NCI-H460 (cell line): ENCODE measurements at places on chromosomes 12 and 14. TPM values are rescaled to one million over a fixed set of nuclear protein-coding genes. Genes with fewer than 3 reads are reported as not detected.
A peak's percentile ranks its signal among the peaks of the same experiment; 100 is the strongest.

CEP83 gene
- total RNA-seq, result 18.7 and 21.1 TPM in 2 replicates

SYT1 gene
- total RNA-seq, result 12.9 and 14.5 TPM in 2 replicates

DNA sequence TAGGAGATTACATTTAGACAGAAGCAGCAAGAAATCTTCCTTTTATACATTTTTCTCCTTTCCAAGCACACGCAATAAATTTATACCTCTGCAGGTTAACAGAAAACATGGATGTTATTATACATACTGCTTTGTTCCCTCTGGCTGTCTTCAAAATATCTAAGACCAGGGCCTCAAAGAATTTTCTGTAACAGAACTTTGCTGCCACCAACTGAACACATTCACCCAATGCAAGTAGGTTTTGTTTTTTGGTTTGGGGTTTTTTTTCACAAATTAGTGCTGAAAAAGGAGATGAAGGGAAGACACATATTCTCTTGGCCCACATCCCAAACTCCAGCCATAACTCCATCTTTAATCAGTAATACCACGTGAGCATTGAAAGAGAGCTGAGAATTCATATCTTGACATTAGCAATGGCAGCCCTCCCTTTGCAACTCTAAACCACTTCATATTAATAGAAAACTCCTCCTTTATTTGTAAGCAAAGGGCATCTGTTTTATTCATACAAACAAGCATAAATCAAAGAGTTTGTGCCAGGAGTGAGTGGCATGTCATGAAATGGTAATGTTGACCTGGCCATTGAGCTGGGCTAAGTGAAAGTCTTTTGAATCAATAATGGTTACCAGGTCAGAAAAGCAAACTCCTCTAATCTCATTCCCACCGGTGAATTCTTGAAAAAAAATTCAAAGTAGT lies 150.8 kb upstream of the FSCB start:
- DNase-seq, result peak; percentile 15

DNA sequence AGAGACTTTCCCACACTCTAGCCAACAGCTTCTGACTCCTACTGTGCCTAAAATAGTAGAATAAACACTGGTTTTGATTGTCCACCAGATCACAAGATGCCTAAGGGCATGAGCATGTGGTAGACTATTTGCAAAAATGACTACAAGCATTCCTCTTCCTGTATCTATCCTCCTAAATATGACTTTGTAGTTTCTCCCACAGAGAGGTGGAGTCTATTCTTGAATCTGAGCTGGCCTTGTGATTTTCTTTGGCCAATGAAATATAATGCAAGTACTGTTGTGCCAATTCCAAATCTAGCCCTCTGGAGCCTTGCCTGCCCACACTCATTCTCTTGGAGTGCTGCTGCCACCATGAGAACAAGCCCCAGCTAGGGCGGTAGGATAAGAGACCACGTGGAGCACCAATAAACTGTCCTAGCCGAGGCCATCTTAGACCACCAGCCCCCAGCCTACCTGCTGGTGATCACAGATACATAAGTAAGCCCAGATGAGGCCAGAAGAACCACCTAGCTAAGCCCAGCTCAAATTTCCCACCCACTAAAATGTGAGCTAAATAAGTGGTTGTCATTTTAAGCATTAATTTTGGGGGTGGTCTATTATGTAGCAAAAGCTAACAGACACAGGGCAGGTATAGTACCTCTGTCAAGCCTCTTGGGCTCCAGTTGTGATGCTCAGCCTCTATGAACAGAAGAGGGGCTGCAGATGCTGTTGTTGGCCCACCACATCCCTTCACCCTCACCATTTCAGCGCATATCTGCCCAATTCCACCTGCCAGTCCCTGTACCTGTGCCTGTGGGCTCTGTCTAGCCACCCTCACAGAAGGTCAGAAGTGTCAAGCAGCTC lies 17.9 kb downstream of the ZFP36L1 start:
- no peak for DNase-seq

ACVR1B gene
- 7.4 and 7.7 TPM in 2 replicates for total RNA-seq

DNA sequence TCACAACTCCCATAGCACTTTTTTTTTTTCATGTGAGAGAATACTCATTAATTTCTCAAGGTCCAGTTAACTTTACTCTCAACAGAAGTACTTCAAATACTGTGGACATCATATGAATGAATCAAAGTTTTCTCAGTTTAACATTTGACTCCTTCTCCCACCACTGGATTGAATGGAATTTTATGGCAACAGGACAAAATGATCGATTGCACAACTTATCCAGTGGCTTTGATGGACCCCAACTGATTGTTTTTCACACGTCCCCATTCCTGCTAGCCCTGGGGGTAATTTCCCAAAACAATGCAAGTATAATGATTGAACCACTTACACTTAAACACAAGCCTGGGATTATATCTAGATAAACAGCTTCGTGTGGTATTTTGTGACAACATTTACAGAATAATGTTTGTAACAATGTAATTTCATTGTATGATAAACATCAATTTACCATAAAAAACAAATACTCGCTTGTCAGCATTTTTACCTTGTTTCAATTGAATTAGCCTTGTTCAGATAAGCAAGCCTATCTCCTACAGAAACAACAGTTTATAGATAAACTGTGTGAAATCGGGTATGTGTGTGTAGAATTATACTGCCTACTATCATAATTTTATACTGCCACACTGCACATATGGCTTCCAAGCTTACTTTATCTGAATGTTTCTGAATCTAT lies 60.9 kb downstream of the SOX5 start:
- DNase-seq, result no peak

DNA sequence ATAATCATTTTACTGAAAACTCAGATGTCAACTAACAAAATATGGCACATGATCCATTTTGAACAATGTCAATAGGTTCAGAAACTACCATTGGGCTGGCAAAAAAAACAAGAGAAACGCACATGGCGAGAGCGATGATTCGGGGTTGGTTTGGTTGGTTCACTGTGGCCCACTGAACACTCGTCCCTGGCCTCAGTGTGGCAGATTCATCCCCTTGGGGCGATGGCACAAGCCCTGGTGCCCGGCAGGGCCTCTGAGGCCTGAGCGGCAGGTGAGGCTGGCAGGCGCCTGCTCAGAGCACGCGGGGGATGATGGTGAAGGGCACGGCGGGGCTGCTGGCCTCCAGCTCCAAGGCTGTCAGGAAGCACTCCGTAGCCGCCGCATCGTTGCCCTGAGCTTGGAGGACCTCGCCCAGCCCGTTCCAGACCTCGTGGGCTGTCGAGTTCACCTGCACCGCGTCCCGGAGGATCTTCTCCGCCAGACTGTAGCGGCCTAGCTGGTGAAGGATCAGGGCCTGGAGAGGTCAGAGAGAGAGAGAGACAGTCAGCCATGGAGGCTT lies 144.3 kb downstream of the CALM1 start:
- DNase-seq, result no peak

DNA sequence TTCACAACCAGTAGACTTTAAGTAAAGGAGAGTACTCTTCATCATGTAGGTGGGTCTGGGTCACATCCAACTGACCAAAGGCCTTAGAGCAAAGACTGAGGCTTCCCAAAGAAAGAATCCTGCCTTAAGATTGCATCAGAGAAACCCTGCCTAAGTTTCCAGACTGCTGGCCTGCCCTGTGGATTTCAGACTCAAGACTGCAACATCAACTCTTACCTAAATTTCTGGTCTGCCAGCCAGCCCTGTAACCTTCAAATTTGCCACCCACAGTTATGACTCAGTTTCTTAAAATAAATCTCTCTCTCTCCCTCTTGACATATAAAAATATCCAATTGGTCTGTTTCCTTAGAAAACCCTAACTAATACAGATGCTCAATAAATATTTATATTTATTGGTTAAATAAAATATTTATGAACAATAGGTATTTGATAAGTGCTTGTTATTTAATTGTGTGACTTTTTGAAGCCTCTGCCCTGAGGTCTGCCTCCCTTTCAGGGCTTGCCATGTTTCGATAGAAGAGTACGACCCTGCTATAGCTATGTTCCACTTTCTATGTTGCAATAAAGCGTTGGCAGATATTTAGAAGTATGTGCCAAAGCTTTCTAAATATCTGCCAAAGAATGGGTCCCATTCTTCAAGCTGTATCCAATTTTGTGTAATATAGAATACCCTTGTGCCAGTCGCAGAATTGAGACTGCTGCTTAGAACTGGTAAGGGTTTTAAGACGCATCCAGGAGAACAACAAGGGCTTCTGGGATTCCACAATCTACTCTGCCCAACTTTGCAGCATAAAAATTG lies 65.7 kb downstream of the TMEM30B start:
- DNase-seq, result no peak

TTC9 gene
- 0.67 and 0.95 TPM in 2 replicates for total RNA-seq

DNA sequence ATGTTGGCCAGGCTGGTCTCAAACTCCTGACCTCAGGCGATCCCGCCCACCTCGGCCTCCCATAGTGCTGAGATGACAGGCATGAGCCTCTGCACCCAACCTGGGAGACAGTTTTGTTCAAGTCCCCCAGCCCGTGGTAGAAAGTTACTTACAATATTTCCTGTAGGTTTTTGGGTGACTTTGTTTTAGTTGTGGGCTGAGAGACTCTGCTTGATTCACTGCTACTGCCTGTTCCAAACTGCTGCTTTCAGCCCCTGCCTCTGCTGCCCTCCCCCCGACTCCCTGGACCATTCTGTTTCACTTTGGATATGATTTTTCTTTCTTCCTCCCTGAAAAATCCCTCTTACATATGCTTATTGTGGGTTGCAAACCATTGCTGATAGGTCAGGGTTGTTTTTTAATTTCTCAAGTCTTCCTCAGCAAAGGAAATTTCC lies 13.4 kb upstream of the PCNX1 start:
- DNase-seq, result no peak

DNA sequence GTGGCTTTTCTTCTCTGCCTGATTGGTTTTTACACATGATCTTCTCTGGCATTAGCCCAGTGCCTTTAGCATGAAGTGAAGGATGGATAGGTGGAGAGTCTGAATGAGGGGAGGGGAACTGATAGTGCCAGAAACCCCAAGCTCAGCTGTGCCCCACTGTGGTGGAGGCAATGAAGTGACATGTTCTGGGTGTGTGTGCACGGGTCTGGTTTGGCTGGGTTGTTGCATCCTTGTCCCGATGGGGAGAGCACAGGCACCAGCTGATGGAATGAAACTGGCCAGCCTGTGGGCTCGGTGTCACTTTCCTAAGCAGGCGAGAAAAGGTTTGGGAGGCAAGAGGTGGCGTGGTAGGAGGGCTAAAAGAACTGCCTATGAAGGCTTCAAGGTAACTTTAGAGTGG lies 65.3 kb downstream of the CACNA1C start:
- DNase-seq, result no peak

KCNMB4 gene
- total RNA-seq, result 2.0 TPM in 2 replicates

GRCh38 chr14:76806446-76806845 lies 6.2 kb downstream of the ANGEL1 start:
- no peak for DNase-seq

FOXG1 gene
- 0.02 TPM in 1 of 2 replicates, not detected in the other for total RNA-seq

- DNase-seq, result peak; percentile 76
Observed at GRCh38 chr14:20327005-20327869, 5.8 kb downstream of the CCNB1IP1 start.

DNA sequence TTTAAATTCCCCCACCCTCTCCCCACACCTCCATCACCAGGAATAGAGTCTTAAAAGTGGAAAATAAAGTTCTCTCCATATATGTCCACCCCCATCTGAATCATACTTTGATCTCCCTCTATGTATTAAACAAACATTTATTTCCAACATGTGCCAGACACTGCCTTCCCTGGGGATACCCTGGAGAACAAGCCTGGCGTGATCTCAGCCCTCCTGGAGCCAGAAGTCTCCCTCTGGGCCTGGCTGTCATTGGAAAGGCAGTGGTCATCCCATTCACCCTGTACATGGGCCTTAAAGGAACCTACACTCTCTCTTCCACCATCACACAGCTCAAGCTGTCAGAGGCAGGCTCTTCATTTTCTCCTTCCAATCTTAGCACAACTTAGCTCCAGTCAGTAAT lies 143.6 kb downstream of the EMP1 start:
- DNase-seq, result no peak

DNA sequence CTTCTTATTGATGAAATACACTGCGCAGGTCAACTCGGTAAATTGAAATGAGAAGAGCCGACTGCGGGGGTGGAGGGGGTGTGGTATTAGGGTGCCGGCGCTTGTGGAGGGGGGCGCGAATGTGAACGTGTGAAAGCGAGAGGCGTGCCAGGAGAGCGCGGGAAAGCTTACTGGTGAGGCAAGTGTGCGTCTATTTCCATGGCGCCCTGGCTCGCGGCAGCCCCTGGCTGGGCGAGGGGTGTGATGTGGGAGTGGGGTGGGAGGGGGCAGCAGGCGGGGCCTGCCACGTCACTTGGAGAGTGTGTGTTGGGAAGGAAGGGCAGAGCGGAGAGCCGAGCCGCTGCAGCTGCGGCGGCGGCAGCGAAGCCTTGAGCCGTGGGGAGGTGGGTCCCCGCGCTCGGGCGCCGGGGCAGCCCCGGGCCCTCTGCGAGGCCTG lies 88.8 kb downstream of the GALNT8 start:
- DNase-seq, result no peak

- DNase-seq, result no peak
Observed at GRCh38 chr12:91230841-91231240, 48.2 kb upstream of the DCN start.

GRCh38 chr14:60537663-60538062 lies 28.7 kb downstream of the SIX6 start:
- DNase-seq, result no peak
